ENCODE measurements at places on chromosomes 3 and 15. TPM values are rescaled to one million over a fixed set of nuclear protein-coding genes. Genes with fewer than 3 reads are reported as not detected.

DNA sequence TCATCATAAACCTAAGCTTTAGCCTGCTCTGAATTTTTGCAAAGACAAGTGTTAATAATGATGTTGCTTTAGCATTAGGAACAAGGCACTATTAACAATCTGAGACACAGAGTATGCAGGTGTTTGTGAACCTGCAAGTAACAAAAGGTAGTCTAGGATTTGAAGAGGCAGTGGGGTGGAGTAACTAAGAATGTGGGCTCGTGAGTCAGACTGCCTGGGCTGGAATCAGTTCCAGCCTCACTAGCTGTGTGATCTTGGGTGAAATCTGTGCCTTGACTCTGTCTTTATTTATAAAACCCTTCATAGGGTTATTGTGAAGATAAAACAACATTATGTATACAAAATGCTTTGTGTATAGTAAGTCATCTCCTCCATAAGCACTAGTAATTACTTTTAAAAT, 610.6 kb upstream of the CFAP20DC start:
- peaks cover 13% of the 10 kb centered on the region for H3K4me1 ChIP-seq
- no peak overlapping the region for H3K4me3 ChIP-seq
- H3K36me3 ChIP-seq, result no peaks in the 10 kb centered on the region
- no peaks in the 10 kb centered on the region for H3K27me3 ChIP-seq

CYP11A1 gene
- 0.74 TPM for total RNA-seq

GRCh38 chr3:7658294-7658693, 797.4 kb downstream of the GRM7 start:
- no peak overlapping the region for H3K27ac ChIP-seq
- no peak for DNase-seq
- H3K4me1 ChIP-seq, result no peaks in the 10 kb centered on the region

PRSS50 gene
- total RNA-seq, result 0.46 TPM

- peak overlapping the region; percentile 52 for H3K27ac ChIP-seq
- H3K36me3 ChIP-seq, result no peaks in the 10 kb centered on the region
- DNase-seq, result peak; percentile 76
- peaks cover 19% of the 10 kb centered on the region for H3K4me1 ChIP-seq
- H3K4me3 ChIP-seq, result no peak overlapping the region
- no peaks in the 10 kb centered on the region for H3K27me3 ChIP-seq
Measured at GRCh38 chr3:126850370-126851085, 132.4 kb upstream of the PLXNA1 start.

DNA sequence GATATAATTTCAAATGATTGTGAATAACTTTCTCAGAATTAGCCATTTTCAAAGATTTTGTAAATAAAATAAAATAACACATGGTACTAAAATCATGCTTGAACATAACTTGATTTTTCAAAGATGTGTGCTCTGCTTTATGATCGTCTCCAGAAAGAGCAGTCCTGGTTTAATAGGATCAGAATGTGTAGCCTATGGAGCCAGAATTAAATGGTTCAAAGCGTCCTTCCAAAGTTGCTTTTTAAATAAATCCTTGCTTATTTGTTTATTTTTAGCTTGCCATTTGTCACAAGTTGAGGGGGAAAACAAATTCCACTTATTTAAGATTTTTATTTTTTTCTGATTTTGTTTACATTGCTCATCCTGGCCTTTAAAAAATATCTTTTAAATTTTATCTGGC, 123.7 kb upstream of the SPRED1 start:
- peak overlapping the region; percentile 29 for H3K27ac ChIP-seq
- DNase-seq, result peak; percentile 5
- H3K4me1 ChIP-seq, result peaks cover 6% of the 10 kb centered on the region
- no peaks in the 10 kb centered on the region for H3K27me3 ChIP-seq

SERINC4 gene
- total RNA-seq, result 0.18 TPM

- H3K27ac ChIP-seq, result no peak overlapping the region
- no peaks in the 10 kb centered on the region for H3K27me3 ChIP-seq
- H3K36me3 ChIP-seq, result peaks cover 4% of the 10 kb centered on the region
- H3K4me1 ChIP-seq, result no peaks in the 10 kb centered on the region
- DNase-seq, result no peak
Measured at GRCh38 chr3:134544316-134544715, 58.5 kb downstream of the CEP63 start.

GRCh38 chr3:127769284-127770081, 52.8 kb downstream of the MGLL start:
- no peaks in the 10 kb centered on the region for H3K4me1 ChIP-seq
- DNase-seq, result no peak
- no peak overlapping the region for H3K4me3 ChIP-seq
- no peaks in the 10 kb centered on the region for H3K36me3 ChIP-seq
- no peaks in the 10 kb centered on the region for H3K27me3 ChIP-seq
- H3K27ac ChIP-seq, result peak overlapping the region; percentile 26
